ENCODE measurements at places on chromosomes 12 and 14. TPM values are rescaled to one million over a fixed set of nuclear protein-coding genes. Genes with fewer than 3 reads are reported as not detected.

DNA sequence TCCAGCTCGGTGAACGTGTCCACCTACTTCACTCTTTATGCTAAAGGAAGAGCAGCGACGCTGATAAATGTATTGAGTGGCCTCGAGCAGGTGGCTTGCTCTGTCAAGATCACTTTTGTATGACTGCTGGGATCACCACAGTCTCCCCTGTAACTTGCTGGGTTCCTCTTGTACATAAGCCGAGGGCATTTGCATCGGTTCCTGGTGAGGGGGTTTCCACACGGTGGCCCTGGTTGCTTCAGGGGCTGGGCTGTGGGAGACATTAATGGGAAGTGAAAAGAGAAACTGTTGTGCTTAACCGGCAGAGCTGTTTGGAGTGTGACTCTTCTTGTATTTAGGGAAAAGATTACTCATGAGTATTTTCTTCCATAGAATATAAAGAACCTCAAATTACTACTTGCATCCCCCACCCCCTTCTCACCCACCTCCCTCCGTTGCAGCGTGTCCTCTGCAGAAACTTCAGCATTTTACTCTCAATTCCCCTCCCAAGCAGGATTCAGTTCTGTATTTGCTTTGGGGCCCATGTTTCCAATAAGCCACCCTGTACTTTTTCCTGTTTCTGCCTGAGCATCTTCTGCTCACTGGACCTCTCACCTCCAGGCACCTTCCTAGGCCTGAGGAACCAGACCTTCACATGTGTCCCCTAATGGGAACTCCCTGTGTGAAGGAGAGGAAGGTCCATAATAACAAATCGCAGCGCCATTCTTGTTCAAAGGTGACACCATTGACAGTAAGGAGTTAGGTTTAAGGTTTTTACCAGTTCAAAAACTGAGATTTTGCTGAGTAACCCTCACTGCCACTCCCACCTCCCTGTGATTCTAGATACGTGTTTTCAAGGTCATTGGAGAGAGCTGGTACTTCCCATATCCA is 187.0 kb downstream of the ETV6 start:
- DNase-seq = peak; percentile 69

DNA sequence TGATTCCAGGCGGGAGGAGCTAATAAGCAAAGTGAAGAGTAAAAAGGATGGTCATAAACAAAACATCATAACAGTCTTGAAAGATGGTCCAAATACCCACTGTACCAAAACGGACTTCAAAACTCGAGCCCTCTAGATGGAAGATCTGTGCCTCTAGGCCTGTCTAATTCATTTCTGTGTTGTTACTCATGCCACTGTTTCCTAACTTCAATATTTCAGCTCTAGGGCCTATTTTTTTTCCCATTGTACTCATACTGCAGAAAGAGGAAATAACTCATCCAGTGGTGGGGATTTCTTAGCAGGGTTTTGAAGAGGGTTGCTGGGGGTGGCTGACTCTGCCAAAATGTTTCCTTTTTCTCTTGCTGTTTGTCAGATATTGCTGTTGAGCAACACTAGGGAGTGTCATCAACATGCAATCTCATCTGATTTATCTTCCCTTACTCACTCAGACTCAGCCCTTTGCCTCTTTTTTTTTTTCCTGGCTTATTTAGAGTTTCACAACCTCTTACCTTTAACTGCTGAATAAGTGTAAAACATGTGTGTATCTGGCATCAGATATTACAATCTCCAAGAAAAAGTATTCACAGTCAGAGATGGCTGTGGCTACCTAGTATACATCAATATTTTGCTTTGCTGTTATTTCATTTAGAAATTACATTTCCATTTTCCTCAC is 189.6 kb downstream of the DUSP6 start:
- DNase-seq = peak; percentile 85

DNA sequence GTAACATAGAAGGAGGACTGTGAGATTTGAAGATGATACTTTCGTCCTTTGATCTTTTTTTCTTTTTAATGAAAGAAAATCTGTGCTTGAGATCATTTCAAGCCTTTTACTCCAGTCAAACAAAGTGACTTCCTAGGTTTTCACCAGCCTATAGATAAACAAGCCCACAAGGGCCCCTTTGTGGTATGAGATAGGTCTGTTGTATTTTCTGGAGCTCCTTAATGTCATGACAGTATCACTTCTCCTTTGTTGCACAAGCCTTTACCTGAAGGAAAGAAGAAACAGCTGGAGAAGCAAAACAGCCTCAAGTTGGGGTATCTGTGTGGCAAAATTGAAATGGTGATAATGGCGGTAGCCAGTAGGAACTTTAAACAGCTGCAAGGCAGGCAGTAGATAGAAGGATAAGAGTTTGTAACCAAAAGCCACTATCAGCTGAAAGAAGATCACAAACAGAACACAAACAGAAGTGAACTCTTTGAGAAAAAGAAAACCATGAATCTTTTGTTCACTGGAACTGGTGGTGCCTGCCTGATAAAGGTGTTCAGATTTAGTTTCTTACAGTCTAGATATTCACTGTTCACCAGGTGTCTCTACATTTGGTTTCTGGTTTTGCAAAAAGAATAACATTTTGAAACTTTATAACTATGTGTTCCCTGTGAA is 96.8 kb downstream of the LGR5 start:
- DNase-seq = no peak

DNA sequence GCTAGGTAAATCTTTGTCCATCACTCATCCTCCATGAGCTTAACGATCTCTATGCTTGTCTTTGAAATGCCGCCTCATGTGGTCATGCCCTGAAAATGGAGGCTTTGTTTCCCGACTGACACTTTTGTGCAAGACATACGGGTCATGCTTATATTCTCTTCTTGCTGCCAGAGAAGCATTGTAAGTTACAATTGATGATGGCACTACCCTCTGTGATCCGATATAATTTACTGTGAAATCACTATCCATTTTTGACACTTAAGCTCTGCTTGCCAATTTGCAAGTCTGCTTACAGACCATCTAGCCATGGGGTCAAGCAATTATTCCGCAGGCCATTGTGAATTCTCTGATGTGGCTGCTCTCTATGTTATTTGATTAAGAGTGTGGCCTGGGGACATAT is 650.0 kb downstream of the FLRT2 start:
- no peak for DNase-seq

GRCh38 chr12:95721320-95721719 is 69.2 kb downstream of the NTN4 start:
- DNase-seq = no peak

GRCh38 chr14:79749065-79749464 is 462.2 kb downstream of the DIO2 start:
- no peak for DNase-seq

DNA sequence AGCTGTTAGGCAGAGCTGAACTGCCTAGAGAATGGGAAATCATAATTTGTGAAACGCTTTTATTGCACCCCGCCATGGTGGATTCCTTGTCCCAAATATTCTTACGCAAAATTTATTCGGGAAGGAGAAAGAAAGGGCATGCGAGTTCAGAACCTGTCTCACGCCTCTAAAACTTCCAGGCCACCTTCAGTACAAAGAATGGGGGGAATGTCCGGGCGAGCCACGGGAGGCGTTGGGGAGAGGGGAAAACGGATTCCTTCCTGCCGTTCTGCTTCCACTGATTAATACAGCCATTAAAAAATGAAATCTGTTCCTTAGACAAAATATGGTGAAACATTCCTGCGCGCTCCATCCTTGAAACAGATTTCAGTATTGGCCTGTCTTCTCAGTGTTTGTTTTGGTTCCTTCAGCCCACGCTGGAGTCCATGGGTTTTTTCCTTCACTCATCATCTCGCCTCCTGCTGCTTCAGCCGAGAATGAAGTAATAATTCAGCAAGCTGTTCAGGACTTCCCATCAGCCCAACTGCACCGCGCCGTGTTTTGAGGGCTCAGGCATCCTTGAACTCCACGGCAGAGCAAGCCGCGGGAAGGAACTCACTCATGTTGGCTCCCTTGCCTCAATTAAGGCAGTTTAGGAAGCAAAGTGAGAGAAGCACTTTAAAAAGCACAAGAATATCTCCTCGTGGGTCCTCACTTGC is 47.7 kb upstream of the CDKN3 start:
- peak; percentile 74 for DNase-seq

DNA sequence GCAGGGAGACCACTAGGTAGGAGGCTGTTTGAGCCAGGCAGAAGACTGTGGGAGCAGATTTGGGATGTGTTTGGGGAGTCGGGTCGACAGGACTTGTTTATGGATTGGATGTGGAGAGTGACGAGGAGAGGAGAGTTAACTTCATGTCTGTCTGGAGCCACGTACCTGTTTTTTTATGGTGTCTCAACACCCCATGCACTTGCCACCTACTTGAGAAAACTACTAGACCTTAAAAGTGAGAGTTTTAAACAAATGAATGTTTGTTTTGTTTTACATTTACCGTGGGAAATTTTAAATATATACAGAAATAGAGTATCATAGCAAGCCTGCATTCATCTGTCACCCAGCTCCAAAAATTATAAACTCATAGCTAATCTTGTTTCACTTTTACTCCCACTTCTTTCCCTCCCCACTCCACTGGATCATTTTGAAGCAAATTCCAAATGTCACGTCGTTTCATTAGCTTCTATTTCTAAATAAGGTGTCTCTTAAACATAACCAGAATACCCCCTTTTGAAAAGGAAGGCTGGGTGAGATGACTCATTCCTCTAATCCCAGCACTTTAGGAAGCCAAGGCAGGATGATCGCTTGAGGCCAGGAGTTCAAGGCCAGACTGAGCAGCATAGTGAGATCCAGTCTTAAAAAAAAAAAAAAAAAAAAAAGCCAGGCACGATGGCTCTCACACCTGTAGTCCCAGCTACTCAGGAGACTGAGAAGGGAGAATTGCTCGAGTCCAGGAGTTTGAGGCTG is 136.2 kb downstream of the ANO6 start:
- DNase-seq = no peak

SAMD15 gene
- total RNA-seq = 0.26 TPM

INHBC gene
- total RNA-seq = not detected

VASH1 gene
- total RNA-seq = 14.3 TPM

E2F7 gene
- total RNA-seq = 0.75 TPM

Measured in right atrium auricular region (tissue), 2 donors.